Stimulated activated naive CD4-positive, alpha-beta T cell (primary cell): ENCODE measurements at places on chromosomes 6 and 20.

GRCh38 chr6:161583584-161583983 is 309.7 kb upstream of the AGPAT4 start:
- DNase-seq = no peak

- no peak for DNase-seq
These were observed 13.3 kb downstream of the ANKRD60 start for GRCh38 chr20:58215116-58215515.

- DNase-seq = no peak
These were observed 36.3 kb upstream of the DACT2 start for GRCh38 chr6:168355716-168356522.

DNA sequence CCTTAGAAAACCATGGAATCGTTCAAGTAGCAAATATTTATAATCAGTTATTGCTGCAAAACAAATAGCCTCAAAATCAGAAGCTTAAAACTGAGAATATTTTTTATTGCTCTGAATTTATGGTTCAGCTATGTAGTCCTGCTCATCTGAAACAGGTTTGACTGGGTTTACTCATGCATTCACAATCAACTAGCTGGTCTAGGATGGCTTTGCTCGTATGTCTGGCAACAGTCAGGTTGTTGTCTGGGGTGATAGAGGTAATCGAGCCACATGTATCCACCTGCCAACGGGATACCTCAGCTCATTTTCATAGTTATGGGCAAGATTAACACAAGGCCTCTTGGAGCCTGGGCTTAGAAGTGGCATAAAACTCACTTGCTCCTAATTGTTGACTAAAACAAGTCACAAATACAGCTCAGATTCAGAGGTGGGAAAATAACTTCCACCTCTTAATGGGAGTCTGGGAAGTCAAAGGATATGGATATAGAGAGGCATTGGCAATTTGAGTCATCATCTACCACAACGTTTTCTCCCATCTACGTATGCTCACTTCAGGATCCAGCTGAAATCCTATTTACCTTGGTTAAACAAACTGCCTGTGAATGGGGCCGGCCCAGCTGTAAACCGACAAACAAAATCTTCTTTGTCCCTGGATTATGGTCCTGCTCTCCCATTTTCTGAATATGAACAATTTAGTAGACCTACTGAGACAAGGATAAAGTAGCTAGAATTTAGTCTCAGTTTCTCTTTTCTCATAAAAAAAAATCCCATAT is 54.5 kb upstream of the TENT5A start:
- no peak for DNase-seq

GRCh38 chr6:13648850-13649249 is 33.7 kb downstream of the NOL7 start:
- no peak for DNase-seq

DNA sequence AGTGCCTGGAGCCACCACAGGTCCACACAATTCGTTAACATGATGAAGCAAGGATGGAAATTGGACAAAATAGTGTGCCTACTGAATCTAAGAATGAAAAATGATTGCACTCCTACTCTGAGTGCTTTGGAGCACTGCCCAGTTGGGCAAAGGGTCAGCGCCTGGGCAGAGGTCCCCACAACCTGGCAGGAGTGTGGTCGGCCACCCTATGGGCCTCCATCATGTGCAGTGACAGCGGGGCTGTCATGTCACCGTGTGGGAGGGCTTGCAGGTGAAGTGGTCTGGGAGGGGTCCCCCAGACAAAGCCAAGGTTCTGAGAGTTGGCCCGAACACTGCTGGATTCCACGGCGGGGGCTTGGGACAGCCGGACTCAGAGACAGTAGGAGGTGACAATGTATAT is 36.2 kb upstream of the CD93 start:
- no peak for DNase-seq

DNA sequence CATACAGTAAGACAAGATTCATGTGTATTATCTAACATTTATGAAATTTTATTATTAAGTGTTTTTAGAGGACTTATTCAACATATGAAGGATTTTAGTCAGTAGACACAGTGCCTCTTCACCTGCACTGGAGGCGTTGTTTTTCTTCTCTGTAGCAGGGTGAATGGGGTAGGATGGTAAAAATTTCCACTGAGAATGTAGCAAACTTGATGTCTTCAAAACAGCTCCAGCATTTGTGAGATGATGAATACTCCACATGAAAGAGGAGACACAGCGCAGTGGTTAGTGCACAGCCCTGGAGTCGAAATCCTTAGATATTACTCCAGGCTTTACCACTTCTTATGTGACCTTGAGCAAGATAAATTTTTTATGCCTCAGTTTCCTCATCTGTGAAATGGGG is 110.5 kb upstream of the AHI1 start:
- no peak for DNase-seq

DNA sequence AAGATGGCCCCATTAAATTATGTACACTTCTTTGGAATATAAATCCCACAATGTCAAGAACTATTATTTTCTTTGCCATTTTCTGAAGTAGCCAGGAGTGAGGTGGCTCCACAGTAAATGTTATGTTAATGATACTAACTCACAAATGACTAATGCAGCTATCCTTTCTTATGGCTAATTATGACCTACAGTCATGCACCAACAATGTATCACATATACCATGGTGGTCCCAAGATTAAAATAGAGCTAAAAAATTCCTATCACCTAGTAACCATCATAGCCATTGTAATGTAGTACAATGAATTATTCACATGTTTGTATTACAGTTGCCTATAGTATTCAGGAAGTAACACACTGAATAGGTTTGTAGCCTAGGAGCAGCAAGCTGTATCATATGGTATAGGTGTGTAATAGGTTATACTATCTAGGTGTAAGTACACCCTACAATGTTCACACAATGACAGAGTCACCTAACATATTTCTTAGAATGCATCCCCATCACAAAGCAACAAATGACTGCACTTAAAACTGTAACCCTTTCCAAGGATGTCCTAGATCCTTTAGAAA is 15.3 kb downstream of the ECHDC1 start:
- DNase-seq = no peak
